Heart right ventricle (tissue), 16 donors: ENCODE measurements at places on chromosomes 4 and X.
A peak's percentile ranks its signal among the peaks of the same experiment; 100 is the strongest.

GRCh38 chr4:70544279-70544868, 26.0 kb downstream of the AMTN start:
- DNase-seq = no peak

DNA sequence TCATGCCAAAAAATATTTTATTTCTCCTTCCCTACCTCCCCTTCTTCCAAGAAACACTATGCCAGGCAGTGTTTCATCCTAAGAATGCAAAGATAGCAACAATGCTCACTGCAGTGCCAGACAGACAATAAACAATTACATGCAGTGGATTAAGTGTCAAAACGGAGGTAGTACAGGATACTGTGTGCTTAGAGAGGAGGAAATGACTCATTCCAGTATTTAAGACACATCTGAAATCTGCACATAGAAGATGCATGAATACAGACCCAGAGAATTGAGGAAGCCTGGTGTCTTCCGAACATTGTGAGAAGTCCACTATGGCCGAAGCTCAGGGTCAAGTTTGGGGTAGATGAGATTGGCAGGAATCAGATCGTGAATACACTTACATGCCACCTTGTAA, 326.4 kb downstream of the PPP3CA start:
- no peak for DNase-seq

DNA sequence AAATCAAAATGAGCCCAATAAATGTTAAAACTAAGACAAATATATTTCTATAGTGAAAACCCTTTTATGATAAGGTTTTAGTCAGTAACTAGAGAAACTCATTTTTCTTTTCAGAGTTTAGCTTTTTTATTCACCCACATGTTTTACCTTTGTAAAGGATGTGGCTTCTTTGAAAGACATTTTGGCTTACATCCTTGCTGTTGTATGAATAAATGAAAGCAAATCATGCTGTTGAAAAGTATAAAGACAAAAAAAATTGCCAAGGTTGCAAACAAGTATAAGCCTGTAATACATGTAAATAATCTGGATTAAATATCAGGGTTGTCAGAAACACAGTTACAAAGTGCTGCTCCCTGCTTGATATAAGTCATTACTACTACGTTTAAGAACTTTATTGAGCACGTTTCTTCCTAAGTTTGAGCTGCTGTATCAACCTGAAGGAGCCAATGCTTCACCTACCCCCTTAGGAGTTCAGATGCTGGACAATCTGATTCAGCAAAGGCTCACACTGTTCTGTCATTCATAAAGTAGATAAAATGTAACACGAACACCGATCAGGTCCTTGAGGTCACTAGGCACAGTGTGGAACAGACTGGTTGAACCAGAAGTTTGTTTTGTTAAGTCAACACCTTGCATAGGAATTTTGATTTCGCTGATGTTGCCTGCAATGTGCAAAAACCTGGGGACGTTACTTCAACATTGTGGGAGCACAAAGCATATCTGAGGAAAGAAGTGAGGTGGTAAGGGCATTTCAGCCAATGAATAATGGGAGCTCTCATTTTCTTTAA, 321.2 kb upstream of the BMP3 start:
- DNase-seq = no peak

- no peak for DNase-seq
These were observed 90.5 kb upstream of the TRIM2 start for GRCh38 chr4:153113838-153114105.

DNA sequence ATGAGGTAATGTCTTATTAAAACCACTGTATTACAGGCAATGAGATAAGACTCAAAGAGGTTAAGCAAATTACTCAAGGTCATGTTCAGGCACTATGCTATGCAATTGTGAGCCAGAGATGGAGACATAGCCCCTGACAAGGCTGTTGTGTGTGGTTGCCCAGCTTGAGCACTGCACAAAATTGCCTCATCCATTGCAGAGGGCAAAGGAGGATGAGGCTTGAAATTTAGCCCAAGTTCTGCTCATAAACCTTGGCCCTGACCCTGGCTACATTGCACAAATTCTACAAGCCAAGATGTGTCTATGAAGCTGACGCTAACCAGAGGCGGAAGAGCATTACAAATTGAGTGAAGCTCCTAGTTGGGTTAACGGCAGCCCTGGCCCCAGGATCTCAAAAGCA, 65.6 kb upstream of the PGM2 start:
- no peak for DNase-seq

DNA sequence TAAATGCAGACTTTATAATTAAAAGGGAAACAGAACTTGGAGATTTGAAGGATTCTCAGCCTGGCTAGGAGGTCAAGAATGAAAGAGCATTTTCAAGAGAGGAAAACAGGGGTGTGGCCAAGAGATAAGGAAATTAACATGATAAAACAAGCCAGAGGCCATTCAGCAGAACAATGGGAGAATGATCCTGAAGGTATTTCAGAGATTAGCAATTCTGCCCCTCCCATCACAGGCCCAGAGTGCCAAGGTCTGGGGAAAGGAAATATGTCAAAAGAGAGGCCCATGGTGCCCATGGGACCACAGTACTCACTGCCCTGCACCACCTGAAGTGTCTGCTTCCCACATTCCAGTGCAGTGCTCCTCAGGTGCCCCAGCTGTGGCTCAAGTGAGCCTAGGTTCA, 188.5 kb upstream of the STS start:
- DNase-seq = no peak

GRCh38 chr4:115918149-115918548, 804.7 kb upstream of the NDST4 start:
- no peak for DNase-seq

- DNase-seq = no peak
These were observed 25.3 kb downstream of the GPC4 start for GRCh38 chrX:133389975-133390374.

GRCh38 chr4:722169-722725, 16.6 kb downstream of the PCGF3 start:
- peak; percentile 10 for DNase-seq

GRCh38 chrX:2492531-2493218, 8.1 kb downstream of the DHRSX start:
- DNase-seq = no peak

- DNase-seq = no peak
These were observed 39.2 kb downstream of the MTHFD2L start for GRCh38 chr4:74197080-74197479.

GRCh38 chrX:111372086-111372485, 39.9 kb downstream of the DCX start:
- DNase-seq = no peak

DNA sequence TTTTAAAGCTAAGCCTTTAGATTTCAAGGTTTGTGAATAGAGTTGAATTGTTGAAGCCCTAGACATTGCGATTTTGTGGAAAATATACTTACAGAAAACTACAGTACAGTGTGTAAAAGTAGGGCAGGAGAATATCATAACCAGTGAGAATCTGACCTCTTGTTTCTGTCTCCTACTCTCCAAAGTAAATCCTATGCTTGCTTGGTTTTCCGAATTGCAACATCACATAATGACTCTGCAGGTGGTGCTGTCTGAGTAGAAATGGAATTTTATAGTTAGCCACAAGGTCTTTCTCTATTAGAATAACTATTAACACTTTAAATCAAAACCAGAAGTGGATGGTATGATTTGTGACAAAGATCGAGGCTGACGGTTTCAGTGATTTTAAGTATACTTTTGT, 505.6 kb downstream of the RAPGEF2 start:
- no peak for DNase-seq

GRCh38 chrX:43745938-43746721, 90.0 kb downstream of the MAOA start:
- DNase-seq = no peak

GRCh38 chr4:123606336-123606735, 209.7 kb downstream of the SPRY1 start:
- DNase-seq = no peak
